Stimulated activated CD8-positive, alpha-beta memory T cell treated with anti-CD3 and anti-CD28 coated beads, Interleukin-7, amount 100 ng/mL, for 1 hour (primary cell): ENCODE measurements at places on chromosomes 3 and 15.

DNA sequence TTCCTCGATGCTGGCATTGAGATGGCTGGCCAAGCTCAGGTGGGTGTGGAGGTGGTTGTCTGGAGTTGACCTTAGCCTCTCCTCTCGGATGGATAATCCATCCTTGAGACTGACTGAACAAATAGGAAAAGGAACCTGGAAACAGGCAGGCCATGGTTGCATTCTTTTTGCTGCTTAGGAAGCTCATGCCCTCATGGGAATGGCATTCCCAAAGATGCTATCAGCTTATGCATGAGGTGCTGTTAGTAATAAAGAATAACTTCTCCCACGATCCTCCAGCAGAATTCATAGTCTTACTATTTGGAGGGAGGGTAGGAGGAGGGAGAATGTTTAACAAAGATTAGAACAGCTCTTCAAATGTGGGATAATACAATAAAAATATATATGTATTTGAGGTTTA, 303.0 kb upstream of the TPM1 start:
- DNase-seq, result no peak

GRCh38 chr3:65401359-65402305, 637.1 kb downstream of the MAGI1 start:
- DNase-seq, result no peak

DNA sequence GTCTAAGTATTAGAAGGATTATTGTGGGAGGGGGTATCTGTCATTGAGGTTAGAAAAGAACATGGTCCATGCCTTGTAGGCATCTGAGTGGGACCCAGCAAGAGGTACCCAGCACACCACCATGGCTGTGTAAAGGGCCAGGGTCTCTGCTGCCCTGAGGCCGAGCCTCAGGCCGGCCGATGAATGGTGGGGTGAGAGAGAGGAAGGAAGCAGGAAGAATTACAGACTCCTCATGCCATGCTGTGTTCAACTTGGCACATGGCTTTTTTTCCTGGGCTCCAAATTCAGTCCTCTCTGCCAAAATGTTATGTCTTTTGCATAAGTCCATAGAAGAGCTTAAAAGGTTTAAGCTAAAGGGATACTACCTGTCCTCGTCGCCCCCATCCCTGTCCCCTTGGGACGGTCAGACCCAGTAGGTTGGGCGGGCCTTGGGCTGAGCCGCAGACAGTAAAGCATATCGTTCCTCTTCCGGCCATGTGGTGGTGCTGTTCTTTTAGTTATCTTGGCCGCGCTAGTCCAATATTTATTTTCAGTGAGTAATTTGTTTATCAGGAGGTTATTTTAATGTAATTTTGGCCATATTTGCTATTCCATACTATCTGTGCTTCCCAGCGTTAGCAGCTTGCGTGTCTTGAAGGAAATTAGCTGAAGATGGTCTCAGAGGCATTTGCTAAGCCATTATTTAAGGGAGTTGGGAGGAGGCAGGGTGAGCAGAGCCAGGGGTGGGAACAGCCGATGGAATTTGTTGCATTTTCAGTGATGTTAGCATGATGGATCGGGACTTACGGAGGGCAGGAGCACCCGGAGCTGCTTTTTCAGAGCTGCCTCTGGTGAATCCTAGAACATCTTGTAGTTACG, 152.4 kb downstream of the AGBL1 start:
- DNase-seq, result no peak

GRCh38 chr3:9769426-9770275, at the start of gene CAMK1:
Gene CAMK1, minus strand, starts transcription at chr3:9769947. Its CDS starts 2,198 bp downstream, at chr3:9767749.
- no peak for DNase-seq

DNA sequence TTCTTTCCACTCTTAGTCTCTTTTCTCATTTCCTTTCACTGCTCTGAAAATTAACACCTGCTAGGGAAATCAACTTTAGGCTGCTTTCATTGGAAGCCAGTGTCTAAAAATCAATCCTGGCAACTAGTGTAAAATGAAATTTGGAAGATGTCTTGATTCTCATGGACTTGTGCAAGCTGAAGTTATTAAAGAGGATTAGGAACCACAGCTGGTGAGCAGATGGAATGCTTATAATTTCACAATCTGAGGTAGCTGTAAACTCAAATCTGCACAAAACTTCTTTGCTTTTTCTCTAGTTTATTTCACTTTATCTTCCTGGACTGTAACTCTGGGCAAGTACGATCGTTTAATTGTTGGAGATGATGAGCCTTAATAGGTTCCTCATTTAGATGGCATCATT, 175.6 kb downstream of the GHSR start:
- DNase-seq, result no peak

DNA sequence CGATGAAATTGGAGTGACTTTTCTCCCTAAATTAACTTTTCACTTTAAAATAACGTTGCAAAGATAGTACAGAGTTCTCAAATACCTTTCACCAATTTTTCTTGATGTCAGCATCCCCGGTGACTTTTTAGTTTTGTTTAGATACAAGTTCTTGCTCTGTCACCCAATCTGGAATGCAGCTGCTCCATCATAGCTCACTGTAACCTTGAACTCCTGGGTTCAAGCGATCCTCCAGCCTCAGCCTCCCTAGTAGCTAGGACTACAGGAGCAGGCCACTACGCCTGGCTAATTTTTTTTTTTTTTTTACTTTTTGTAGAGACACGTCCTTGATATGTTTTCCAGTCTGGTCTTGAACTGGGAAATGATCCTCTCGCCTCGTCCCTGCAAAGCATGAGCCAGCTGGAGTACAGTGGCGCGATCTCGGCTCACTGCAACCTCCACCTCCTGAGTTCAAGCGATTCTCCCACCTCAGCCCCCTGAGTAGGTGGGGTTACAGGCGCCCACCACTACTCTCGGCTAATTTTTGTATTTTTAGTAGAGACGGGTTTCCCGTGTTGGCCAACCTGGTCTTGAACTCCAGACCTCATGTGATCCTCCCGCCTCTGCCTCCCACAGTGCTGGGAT, 747 bp downstream of the NSUN3 start:
- no peak for DNase-seq

GRCh38 chr3:57681691-57682090, 11.2 kb downstream of the DENND6A start:
- DNase-seq, result no peak

DNA sequence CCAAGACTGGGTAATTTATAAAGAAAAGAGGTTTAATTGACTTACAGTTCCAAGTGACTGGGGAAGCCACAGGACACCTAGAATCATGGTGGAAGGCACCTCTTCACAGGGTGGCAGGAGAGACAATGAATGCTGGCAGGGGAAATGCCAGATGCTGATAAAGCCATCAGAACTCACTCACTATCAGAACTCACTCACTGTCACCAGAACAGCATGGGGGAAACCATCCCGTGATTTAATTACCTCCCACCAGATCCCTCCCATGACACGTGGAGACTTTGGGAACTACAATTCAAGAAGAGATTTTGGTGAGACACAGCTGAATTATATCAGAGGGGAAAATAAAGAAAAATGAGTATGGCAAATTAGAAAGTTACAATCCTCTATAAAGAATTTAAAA, 310.9 kb downstream of the BCHE start:
- DNase-seq, result no peak

GRCh38 chr3:52405066-52405465, 39.8 kb downstream of the SEMA3G start:
- DNase-seq, result no peak

GRCh38 chr3:183460081-183461055, 31.9 kb upstream of the MCF2L2 start:
- no peak for DNase-seq

DNA sequence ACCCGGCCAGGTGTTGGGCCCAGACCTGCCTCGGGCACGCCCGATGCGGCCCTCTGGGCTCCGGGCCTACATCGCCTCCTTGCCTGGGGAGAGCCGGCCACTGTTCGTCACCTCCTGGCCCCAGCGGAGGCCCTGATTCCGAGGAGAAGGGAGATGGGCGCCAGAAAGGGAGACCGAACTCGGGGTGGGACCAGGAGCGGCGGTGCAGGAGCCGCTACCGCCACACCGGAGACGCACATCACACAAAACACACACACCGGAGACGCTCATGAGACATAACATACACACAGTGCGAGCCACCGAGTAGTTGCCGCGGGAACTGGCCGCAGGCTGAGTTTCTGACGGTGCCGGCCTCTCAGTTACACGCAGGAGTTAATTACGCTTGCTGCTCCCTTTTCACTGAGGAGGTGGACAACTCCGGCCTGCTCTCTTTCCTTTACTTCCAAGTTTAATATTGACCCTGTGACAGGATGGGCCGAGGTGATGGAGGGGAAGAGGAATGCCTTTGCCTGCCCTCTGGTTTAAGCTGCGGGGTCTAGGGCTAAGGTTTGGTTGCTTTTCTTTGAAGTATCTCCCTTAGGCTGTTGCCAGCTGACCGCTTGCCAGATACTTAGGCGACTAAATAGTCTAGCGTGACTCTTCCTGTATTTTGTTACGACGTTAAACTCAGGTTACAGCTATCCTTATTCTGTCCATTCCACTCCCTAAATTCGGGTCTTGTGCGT, 570 bp downstream of the PCNP start:
- DNase-seq, result no peak

DNA sequence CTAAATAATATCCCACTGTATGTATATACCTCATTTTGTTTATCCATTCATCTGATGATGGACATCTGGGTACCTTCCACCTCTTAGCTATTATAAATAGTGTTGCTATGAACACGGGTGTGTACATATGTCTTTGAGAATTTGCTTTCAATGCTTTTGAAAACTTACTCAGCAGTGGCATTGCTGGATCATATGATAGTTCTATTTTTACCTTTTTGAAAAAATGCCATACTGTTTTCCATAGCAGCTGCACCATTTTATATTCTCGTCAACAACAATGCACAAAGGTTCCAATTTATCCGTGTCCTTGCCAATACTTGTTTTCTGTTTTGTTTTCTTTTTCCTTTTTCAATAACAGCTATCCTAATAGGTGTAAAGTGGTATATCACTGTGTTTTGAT, 77.1 kb downstream of the PEAK1 start:
- no peak for DNase-seq

DNA sequence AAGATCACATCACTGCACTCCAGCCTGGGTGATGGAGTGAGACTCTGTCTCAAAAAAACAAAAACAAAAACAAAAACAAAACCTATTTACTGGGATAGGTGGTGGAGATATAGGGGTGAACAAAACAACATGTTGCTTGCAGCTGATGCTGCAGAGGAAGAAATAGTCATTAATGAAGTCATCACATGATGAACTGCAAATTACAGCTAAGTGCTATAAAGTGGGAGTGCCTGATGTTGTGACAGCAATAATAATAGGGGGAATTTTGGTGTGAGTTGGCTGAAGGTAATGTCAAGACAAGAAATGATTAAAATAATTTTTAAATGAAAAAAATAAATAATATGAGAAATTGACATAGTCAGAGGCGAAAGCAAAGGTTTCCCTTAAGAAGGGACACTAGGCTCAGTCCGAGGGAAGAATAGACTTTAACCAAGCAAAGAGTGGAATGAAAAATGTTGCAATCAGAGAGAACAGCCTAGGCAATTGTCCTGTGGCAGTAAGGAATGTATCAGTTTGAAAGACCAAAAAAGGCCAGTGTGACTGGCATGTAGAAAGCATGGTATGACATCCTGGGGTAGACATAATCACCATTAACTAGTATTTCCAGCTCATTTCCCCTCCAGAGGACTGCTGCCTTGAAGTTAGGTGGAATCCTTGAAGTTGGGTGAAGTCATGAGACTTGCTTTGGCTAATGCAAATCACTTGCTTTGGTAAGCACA, 14.7 kb upstream of the PIK3CB start:
- DNase-seq, result no peak

GRCh38 chr15:77528968-77529319, 103.8 kb downstream of the LINGO1 start:
- no peak for DNase-seq

DNA sequence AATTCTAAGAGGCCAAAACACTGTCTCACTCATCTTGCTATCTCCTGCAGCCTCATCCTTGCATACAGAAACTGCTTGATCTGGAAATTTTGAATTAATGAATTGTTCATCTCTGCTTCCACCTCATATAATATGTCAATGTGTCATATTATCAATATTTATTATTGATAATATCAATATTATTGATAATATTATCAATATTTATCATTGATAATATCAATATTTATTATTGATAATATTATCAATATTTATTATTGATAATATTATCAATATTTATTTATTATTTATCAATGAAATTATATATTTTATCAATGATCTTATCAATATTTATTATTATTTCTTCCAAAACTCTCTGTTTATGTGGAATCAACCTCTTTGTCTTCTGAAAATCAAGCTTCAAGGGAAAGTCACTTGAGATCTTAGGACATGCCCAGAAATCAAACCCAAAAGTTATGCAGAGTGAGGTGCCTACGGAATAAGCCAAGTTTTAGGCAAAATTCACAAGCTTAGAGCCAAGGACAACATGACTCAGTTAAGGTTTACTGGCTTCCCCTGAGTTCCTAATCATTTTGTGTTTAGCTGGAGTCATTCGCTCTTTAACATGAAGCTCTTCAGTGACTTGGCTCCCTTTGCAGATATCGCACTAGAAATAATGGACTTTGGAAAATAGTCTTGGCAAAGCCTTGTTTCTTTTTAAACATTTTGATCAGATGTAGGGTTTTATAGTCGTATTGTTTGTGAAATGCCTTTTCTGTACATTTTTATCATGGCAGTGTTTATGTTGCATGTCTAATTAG, 297.1 kb upstream of the RARB start:
- DNase-seq, result no peak

DNA sequence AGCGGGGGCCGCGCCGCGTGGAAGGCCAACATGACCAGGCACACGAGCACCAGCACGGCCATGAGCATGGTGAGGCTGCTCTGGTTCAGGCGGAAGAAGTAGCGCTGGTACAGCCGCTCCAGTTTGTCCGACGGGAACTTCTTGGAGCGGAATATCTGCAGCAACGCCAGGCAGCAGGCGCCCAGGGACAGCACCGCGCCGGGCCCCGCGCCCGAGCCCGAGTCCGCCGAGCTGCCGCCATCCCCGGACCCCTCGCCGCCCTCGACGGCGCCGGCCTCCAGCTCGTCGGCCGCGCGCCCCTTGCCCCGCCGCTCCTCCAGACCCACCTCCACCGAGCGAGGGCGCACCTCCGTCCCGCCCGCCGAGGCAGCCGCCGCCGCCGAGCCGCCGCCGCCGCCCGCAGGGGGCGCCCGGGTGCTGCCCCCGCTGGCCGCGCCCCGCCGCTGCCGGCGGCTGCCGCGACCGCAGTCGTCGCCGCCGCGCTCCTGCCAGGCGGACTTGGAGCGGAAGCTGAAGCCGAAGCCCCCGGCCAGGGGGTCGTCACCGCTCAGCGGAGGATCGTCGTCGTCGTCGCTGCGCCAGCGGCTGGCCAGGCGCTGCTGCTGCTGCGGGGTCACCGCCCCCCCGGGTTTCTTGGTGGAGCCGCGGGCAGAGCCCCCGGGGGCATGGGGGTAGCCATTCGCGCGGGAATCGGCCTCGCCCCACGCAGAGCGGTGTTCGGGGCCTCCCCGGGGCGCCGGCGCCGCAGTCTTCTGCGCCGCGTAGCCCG, 957 bp downstream of the ADCY5 start:
- no peak for DNase-seq

GRCh38 chr3:151183265-151183671, 19.7 kb downstream of the GPR171 start:
- no peak for DNase-seq

DNA sequence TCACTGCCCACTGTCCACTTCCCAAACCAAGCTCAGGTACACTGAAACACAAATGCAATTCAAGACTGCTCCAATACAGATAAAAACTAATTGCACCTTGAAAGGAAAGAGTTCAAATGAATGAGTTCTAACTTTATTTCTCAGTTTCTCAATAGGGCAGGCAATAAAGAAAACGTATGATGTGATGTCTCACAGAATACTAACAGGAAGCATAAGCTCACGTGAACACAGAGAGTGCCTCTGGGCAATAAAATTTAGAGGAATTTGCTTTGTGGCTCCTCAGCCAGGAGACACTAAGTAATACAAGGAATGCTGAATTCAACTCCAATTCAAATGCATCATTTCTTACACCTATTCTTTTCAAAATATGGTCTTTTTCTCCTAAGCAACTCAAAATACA, 82.3 kb upstream of the OCA2 start:
- DNase-seq, result no peak
